Stimulated activated CD8-positive, alpha-beta memory T cell treated with anti-CD3 and anti-CD28 coated beads, Interleukin-4, amount 100 ng/mL, for 1 hour (primary cell): ENCODE measurements at places on chromosomes 13 and 19.

DNA sequence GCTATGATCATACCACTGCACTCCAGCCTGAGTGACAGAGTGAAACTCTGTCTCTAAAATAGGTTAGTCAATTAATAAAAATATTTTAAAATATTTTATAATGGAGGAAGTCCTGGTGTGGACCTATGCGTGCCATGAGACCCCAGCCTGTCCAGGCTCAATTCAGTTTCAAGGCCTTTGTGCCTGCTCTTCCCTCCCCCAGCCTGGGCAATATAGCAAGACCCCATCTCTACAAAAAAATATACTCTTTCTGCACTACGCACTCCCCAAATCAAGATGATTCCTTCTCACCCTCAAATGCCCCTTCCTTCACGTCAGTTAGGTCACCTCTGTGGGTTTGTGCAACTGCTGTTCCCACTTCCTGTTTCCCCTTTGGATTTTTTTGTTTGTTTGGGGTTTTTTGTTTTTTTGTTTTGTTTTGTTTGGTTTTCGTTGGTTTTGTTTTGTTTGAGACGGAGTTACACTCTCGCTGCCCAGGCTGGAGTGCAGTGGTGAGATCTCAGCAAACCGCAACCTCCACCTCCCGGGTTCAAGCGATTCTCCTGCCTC, 1.4 kb upstream of the HSH2D start:
- no peak for DNase-seq

- DNase-seq = no peak
These were observed 22.6 kb downstream of the NOSIP start for GRCh38 chr19:49557641-49558325.

GRCh38 chr19:39544911-39545310, 5.0 kb upstream of the EID2 start:
- no peak for DNase-seq

DNA sequence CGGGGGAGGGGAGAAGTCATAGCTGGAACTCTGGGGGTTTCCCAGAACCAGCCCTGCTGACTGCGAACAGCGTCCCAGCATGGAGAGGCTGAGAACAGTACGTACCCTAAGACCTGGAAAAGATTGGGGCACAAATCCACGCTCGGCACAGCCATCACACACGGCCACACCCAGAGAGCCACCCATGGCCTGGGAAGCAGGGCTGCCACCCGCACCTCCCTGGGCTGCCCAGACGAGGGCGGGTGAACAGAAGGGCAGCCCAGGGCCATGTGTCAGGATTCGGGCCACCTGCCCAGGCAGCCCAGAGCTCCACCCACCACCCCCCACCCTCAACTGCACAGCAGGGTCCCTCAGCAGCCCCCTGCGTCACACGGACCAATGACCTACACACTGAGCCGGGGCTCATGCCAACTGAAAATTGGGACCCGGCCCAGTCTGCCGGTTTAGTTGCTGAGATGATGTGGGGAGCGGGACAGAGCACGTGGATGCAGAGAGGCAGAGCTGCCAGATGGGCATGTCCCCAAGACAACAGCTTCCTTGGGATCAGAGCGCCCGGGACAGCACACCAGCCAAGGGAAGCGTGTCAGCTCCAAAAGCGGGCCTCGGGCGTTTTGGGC, 8.5 kb downstream of the UBXN6 start:
- no peak for DNase-seq

- no peak for DNase-seq
These were observed 3.6 kb downstream of the CD37 start for GRCh38 chr19:49338691-49339300.

DNA sequence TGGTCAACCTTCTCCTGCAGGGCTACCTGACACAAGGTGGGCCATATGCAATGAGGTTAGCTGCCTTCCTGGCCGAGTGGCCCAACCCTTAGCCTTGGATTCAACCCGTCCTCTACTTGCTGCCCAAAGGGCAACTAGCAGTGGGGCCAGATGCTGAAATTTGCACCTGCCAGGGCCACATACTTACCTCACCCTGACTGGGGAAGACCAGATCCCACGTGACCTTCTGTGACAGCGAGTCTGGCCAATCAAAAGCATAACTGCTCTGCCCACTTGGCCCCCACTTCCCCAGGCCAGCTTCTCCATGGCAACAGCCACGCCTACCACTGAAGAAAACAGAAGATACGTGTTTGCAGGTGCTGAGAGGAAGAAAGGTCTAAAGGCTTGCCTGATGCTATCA, 10.9 kb downstream of the PEG3 start:
- DNase-seq = no peak

DNA sequence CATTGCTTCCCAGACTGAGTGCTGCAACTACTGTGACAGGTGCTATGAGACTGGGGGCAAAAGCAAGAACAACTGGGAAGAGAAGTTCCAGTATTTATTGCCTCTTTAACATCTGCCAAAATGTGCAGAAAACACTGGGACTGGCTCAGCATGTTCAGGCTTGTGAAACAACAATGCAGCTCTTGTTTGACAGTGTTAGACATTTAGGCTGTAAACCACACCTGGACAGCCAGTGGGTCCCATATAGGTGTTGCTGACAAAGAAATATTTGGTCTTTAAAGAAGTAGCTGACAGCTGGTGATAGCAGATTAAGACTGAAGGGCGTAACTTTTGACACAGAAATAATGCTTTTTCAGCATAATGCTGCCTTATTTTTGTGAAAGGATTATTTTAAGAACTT, 88.1 kb downstream of the STOML3 start:
- no peak for DNase-seq

DNA sequence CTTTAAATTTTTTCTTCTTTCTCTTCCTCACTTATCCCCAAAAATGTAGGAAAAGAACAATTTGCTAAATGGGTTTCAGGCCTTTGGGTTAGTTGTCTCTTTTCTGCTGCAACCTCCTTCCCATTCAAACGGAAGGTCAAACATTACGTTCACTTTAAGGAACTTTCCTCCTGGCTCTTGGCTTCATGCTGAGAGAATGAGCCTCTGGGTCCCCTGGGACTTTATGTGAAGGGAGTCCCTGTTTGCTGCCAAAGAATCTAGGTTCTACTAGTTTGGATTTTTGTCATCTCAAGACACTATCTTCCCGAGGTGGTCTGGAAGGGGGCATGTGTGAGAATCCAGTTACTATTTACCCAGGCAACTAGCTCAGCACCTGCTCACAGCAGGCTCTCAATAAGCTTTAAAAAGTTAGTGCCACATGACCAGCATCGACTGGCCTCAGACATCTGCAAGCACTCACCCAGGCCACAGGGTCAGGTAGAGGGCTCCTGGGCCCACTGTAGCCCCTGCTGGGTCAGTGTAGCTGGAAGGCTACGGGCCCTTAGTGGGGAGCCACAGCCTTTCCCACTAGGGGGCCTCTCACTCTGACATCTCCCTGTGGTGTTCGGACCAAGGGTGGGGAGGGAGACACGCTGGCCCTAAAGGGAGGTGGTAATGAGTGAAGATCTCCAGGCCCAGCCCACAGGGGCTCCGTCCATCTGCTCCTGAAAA, 40.5 kb downstream of the FAM124A start:
- DNase-seq = no peak

DNA sequence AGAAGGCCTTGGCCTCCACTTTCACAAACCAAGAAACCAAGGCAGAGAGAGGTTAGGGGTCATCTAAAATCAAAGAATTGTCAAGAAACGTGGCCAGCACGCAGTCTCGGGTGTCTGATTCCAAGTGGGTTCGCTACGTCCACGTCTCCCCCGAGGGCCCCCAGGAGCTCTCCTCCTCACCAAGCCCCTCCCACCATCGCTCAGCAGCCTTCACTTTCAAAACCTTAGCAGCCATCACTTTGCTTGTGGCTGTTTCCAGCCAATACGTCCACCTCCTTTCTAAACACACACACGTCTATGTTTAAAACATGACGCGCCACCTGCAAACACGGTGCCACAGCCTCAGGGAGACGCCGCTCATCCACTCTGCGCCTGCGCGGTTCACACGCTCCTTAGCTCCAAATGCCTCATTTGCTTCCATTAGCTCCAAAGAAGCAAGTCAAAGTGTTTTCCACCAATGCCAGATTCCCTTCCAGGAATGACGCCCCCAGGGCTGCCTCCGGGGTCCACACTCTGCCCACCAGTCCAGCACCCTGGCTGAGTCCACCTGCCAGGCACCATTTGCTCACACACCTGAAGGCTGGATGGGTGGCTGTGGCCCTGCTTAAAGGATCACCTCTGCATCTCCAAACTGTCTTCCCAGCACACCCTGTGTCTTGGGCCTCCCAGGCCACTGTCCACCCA, 5.5 kb downstream of the RASA3 start:
- no peak for DNase-seq

DNA sequence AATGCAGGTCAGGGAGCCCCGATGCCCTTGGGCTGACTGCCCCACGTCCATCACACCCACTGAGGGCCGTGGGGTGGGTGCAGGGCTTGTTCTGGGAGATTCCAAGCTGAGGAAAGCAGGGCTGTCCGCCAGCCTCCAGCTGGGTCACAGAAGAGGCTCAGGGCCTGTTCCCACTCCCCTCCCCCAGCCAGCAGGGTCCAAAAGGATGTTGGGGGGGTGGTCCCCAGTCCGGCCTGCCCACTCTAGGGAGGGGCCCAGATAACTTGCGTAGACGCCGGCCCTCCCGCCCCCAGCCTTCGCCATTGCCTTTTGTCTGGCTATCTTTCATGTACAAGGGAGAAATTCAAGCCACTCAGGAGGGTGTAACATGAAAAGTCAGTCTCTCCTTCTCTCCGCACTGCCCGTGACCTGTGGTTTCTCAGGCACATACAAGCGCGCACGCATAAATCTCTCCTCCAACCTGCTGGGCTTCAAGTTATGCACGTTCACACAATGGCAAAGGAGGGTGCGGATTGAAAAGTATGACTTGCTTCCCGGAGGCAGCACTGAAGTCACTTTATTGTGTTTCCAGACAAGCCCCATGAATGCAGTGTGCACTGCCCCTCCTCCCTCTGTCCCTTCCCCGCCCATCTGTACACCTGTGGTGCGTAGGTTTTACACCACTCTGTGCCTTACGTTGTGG, 20.2 kb downstream of the CARM1 start:
- no peak for DNase-seq

GRCh38 chr19:32675720-32676185, at the start of gene RGS9BP:
TSS of gene RGS9BP (plus strand) at chr19:32675848. CDS start at chr19:32676264, 416 bp downstream.
- DNase-seq = peak; percentile 5
